ENCODE measurements at places on chromosomes 3 and 15.
A peak's percentile ranks its signal among the peaks of the same experiment; 100 is the strongest.

DNA sequence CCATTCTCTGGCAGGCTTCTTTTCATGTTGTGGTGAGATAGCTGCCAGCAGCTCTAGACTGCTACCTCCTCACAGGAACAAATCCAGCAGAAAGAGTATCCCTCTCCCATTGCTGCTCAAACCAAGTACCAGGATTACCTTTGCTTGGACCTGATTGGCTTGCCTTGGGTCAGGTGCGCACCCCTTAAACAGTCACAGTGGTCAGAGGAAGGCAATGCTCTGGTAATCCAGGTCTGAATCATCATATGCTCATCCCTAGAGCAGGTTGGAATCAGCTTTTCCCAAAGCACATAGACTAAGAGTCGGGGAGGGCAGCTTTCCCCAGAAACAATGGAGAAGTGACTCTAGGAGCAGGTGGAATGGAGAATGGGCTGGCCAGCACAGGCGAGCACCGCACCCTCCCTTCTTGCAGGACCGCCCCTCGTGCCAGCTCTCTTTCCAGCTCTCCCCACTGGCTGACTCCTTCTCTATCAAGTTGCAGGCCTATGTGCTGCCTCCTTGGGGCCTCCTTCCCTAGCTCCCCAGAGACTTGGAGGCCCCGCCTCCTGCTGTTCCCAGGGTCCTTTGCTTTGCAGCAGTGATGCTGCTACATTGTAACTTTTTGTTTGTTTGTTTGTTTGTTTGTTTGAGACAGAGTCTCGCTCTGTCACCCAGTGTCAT is 29.9 kb upstream of the ADPGK start:
- DNase-seq = no peak

- DNase-seq = no peak
These were observed at the start of gene CDHR4 for GRCh38 chr3:49799761-49800160. TSS of gene CDHR4 (minus strand) at chr3:49799873. CDS start at chr3:49799812, 61 bp downstream.

- DNase-seq = no peak
These were observed 5.5 kb downstream of the B4GALT4 start for GRCh38 chr3:119235151-119235550.

- no peak for DNase-seq
These were observed 14.6 kb downstream of the CHSY1 start for GRCh38 chr15:101237251-101237650.

- DNase-seq = no peak
These were observed 9.2 kb upstream of the SLC6A1 start for GRCh38 chr3:10983219-10983916.

- DNase-seq = no peak
These were observed 165.1 kb downstream of the IL5RA start for GRCh38 chr3:2945121-2945520.

- DNase-seq = no peak
These were observed 86.0 kb downstream of the SEMA5B start for GRCh38 chr3:122941228-122942206.

DNA sequence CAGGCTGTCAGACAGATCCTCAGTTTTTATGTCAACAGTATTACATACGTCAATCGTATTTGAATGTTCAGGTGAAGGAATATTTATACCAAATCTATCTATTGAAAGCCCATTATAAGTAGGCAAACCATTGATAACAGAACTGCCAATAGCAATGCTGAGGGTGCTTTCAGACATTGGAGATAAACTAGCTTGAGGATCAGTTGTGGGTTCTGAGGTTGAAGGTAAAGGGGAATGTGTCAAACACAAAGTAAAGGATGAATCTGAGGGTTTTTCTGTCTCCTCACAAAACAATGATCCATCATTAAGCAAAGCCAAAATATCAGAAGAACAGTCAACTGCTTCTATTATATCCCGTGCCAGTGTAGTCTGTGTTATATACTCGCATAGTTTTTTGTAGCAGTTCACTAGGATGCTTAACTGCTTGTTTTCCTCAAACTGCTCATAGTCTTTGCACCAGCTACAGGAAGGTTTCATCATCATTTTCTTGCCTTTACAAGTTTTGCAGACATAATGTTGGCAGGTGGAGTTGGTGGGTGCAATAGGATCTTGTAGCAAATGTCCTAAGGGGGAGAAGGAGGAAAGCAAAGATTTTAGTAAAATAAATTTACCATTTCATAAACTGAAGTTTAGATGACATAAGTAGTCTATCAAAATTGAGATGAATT is 43.8 kb downstream of the MSL2 start:
- DNase-seq = no peak

- no peak for DNase-seq
These were observed 15.0 kb downstream of the MBNL1 start for GRCh38 chr3:152283492-152284381.

- no peak for DNase-seq
These were observed 23.4 kb downstream of the BMF start for GRCh38 chr15:40085266-40085665.

GRCh38 chr15:36529296-36530011 is 50.0 kb upstream of the CDIN1 start:
- no peak for DNase-seq

- peak; percentile 8 for DNase-seq
These were observed 11.5 kb upstream of the PCSK6 start for GRCh38 chr15:101500865-101501551.

- DNase-seq = no peak
These were observed 545.4 kb upstream of the IL12A start for GRCh38 chr3:159443266-159443665.

DNA sequence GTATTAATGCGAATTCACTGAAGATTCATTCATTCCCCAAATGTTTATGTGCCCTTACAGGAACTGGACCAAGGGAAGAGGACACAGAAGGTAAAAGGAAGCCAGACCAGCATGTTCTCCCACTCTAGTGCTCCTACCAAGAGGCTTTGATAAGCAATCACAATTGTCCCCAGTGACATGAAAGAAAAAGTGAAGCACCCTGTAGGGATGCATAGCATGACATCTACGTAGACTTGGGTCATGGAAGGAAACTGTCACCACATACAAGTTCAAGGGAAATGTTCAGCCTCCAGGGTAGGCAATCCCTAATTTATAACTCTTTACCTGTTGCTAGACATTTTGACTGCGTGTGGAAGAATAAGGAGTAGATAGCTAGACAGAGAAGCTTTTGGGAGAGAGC is 348.6 kb upstream of the MCTP2 start:
- DNase-seq = no peak

GRCh38 chr3:40099871-40100270 is 209.6 kb upstream of the EIF1B start:
- no peak for DNase-seq

GRCh38 chr3:27521179-27521871 is 37.1 kb upstream of the SLC4A7 start:
- DNase-seq = no peak

- DNase-seq = no peak
These were observed 17.1 kb downstream of the ZBED2 start for GRCh38 chr3:111577798-111578685.

GRCh38 chr3:46936733-46937250 is 39.8 kb downstream of the CCDC12 start:
- DNase-seq = no peak

DNA sequence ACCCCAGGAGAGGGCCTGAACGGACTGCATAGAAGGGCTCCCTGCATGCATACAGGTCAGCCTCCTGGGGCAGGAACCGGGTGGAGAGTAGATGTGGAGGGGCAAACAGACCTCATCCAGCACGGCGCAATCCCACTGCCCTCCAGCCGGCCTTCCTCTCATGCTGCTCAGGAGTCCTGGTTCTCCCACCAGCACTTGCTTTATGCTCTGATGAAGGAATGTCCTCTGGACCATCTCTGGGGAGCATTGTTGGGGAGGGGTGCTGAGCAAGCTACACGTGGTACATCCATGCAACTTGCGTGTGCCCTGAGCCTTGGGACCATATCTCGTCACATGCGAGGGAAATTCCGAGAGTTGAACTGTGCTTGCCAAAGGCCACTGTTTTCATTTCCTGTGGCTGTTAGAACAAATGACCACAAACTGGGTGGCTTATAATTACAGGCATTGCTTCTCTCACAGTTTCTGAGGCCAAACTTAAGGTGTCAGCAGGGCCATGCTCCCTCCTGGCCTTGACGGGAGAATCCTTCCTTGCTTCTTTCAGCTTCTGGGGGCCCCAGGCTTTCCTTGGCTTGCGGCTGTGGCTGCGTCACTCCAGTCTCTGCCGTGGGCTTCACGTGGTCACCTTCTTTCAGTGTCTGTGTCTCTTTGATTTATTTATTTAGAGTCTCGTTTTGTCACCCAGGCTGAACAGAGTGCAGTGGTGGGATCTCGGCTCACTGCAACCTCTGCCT is 12.2 kb downstream of the SELENOS start:
- no peak for DNase-seq

DNA sequence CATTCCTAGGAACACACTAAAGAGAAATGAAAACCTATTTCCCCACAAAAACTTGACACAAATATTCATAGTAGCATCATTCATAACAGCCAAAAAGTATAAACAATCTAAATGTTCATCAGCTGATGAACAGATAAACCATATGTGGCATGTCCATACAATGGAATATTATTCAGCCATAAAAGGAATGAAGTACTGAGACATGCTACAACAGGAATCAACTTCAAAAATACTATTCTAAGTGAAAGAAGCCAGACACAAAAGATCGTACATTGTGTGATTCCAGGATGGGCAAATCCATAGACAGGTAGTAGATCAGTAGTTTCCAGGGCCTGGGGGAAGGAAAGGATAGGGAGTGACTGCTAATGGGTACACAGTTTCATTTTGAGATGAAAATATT is 118.0 kb downstream of the GSK3B start:
- no peak for DNase-seq

DNA sequence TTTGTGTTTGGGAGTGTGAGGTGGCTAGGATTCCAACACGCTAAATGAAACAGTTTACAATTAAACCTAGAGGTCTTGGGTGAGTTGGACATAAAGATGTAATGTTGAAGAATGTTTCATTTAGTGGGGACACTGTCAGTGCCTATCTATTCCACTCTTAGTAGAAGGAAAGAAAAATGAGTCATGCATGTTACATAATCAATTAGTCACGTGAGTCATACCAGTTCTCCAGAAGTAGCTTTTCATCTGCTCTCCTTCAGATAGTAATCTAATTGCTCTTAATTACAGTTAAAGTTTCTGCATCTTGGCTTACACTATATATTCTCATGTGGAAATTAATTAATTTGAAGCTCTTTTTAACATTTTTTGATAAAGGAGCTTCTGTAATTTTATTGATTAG is 115.7 kb upstream of the P2RY1 start:
- DNase-seq = no peak

DNA sequence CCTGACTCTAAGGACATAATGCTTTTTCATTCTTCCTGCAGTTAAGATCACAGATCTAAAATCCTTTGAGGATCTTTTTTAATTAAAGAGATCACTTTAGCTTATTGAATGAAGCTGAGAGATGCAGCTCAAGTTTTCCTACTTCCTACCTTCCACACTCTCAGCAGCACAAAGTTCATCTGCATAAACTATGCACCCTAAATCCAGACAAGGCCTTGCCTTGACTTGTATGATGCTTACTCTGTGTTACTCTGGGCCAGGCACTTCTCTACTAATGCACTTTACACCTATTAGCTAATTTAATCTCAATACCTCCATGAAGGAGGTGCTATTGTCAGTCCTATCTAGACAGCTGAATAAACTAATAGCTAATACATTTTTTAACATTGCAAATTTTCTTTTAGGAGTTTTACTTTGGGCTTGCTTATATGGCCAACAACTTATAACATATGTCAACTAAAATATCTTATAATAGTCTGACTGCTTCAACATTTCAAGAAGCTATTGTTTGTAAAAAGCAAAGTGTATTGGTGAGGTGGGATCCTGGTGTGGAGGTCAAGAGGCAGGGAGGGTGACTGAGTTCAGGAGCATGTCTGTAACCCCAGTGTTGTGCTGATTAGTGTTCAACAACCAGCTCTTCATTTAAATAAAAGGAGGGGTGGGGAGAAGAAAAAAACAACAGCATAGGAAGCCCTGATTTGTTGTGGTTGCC is 172.4 kb upstream of the ATP11B start:
- DNase-seq = no peak

DNA sequence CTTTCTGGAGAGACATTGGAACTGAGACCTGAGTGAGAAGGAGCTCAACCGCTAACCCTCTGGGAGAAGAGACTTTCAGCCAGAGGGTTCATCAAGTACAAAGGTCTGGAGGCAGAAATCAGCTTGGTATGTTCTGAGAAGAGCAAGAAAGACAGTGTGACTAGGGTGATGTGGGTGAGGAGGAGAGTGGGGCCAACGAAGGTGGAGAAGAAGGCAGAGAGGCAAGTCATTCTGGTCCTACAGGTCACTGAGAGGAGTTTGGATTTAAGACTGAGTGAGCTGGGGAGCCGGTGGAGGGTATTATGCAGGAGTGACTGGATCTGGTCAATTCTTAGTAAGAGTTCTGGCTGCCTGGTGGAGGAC is 12.2 kb downstream of the XIRP1 start:
- no peak for DNase-seq

DNA sequence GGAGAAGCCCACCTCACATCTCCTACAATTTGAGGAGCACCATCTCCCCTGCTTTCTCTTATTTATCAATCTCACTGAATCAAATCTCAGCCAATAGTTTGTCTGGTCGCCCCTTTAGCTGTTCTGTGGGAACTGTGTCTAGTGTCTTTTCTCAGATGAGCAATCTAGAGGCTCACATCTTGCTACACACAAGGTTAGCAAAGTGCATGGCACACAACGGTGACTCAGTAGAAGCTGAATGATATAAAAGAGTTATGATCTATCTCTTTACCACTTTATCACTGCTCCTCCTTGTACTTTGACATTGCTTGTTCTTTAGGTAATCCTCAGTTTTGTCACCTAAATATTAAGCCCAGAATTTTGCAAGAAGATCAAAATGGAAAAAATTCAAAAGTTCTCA is 16.8 kb upstream of the COLQ start:
- no peak for DNase-seq

DNA sequence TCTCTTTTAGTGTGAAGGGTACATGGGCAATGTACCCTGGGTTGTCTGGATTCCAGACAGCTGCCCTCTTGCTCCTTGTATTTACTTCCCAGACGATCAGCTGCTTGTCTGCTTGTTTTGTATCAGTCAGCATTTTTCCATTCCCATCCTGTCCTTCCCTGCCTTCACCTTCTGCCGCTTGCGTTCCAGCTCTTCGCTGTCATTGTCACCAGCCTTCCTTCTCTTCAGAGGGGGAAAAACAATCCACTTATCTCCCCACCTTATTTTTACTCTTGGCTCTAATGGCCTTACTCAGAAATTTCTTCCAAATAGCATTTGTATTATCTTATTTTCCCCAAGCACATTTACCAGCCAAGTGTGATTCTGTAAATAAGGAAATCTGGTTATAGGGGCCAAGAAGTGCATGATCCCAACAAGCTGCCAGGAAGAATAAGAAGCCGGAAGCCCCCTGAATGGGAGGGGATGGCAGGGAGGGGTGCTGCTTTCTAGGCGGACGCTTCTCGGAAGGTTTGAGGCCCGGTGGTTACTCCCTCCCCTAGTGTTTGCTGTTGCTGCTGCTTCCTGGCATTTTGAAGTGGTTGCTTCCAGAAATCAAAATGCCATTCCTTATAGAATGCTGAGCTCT is 497.6 kb downstream of the NTRK3 start:
- no peak for DNase-seq
